ENCODE measurements at places on chromosomes 11 and 22.

DNA sequence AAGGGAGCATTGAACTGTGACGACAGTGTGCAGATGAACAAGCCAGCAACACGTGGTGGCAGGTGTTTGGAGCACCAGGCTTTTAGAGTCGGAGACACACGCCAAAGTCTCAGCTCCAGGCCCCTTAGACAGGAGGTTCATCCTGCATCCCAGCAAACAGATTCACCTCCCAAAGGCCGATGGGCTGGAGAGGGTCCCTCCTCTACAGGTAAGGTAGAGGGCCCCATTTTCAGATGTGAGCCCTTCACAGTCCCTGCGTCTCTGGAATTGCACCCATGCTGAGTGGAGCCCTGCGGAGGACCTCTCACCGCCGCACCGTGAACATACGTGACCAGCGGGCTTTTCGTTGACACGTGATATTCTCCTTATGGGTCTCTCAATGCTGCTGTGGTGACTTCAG lies 109.0 kb upstream of the B3GAT1 start:
- no peak for DNase-seq

DNA sequence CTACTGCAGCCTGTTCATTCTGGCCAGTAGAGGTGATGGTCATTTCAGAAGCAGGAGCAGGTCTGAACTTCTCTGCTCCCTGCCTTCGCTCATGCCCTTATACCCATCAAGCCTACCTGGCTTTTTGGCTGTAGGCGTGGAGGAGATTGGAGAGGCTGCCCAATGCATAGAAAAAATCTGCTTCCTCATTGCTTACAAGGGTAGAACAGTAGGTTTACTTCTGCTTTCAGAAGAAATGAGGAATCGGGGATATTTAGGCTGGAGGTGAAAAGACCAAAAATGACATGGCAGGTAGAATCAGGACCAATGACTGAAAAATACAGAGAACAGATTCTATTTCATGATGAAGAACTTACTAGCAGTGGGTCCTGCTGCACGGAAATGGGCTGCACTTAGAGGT lies 72.9 kb upstream of the YWHAH start:
- no peak for DNase-seq

GRCh38 chr11:85886089-85887056 lies 31.2 kb downstream of the CCDC83 start:
- no peak for DNase-seq

- DNase-seq: peak; percentile 91
These were observed 3.5 kb downstream of the PHLDB1 start for GRCh38 chr11:118610773-118611432.

DNA sequence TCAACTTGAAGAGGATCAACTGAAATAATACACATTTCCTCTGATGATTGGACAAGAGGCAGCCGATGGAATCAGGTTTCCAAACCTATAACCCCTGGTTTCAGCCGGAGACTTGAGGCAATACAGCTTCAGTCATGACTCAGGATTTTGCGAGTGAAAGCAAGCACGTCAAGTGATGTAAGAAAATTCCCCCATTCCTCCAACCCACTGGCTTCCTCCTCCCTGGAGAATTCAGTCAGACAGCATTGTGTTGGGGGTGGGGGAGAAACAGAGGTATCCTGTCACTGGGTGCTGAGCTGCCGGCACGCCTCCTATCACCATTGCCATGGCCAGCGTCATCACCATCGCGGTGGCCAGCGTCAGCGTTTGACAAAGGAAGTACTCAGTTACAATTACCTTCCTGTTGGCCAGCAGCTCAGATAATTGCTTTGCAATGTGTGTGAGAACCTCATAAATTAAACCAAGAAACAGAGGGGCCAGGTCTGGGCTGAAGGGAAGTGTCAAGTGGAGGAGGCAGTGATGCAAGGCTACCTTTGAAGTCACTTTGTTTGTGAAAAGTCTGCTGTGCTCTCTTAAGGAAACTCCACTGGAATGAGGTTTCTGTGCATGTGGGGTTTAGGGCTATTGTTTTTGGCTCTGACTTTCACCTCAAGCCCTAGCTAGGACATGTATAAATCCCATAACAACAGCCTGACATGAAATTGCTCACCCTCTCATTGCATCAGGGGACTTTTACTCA lies 50.2 kb downstream of the LIF start:
- DNase-seq: peak; percentile 67

GRCh38 chr11:2924381-2924780 lies 4.8 kb downstream of the PHLDA2 start:
- DNase-seq: no peak

GRCh38 chr11:104968355-104968855 lies at the start of gene CASP4:
TSS of gene CASP4 (minus strand) at chr11:104968574. CDS start at chr11:104968525, 49 bp downstream.
- DNase-seq: no peak

- DNase-seq: peak; percentile 54
These were observed 935 bp downstream of the QSER1 start for GRCh38 chr11:32893343-32894148.

GRCh38 chr22:20089977-20090729 lies 10.1 kb downstream of the DGCR8 start:
- no peak for DNase-seq

DNA sequence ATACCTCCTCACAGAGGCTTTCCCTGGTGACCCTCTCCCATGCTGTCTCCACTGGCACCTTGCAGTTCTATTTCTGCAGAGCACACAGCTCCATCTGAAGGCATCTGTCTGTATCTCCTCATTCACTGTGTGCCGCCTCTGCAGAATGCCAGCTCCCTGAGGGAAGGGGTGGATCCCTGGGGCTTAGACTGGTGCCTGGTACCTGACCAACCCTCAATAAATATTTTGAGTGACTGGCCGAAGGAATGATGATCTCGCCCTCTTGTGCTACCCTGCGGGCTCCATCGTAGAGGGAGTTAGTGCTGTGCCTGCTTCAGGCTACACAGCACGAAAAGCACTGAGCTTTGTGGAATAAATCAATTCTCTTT lies 1.6 kb downstream of the CBX7 start:
- no peak for DNase-seq

DNA sequence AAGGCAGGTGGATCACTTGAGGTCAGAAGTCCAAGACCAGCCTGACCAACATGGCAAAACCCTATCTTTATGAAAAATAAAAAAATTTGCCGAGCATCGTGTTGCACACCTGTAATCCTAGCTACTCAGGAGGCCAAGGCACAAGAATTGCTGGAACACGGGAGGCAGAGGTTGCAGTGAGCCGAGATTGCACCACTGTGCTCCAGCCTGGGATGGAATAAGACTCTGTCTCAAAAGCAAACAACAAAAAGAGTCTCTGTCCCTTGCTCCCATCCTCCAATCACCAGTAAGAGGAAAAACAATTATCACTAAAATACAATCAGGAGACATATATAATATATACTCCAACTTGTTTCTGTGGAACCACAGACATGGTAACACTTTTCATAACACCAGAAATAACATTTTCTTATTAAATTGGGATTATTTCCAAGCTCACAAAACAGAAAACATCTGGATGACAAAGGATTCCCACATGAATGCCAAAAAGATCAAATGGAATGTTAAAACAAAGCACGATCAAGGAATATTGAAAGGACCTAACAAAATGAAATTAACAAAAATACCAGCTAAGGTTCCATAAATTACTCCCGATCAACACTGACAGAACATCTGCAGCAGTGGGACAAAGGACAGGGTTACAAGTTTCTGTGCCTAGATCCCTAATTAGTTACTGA lies 15.2 kb downstream of the FCHSD2 start:
- DNase-seq: no peak

DNA sequence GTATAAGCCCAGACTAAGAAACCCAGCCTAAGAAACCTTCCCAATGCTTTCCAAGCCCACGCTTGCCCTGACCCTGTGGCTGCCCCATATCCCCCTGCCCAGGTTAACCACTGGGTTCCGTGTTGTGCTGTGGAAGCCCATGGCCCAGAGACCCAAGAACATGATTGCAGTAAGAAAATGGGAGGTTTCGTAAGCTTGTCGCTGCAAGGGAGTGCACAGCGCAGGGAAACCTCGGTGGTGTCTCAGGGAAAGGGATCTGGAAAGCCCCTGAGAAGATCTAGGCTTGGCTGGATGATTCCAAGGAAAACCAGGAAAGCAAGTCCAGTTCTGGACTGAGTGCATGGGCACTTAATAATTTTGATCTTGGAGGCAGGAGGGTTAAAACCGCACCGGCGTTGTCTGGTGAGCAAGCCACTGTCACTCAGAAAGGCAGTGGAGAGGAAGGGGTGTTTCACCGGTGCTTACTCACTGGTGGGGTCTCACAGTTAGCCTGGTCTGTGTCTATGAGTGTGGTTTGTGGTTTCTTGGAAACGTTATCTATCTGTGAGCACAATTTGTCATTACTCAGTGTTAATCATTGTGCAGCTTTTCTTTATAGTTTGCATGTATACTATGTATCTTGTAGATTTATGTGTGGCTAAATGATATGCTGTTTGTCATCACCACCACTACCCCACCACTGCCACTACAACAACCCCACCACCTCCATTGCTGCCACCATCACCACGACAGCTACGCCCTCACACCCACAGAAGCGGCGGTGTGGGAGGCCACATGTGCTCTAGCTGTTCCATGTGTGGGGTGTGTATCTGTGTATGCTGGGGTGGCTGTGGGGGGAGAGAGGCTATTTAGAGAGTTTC lies 53.3 kb upstream of the PRDM11 start:
- no peak for DNase-seq

GRCh38 chr11:95450547-95451123 lies 219.6 kb upstream of the SESN3 start:
- DNase-seq: no peak

- DNase-seq: no peak
These were observed 1.9 kb downstream of the CDON start for GRCh38 chr11:126060757-126061171.

DNA sequence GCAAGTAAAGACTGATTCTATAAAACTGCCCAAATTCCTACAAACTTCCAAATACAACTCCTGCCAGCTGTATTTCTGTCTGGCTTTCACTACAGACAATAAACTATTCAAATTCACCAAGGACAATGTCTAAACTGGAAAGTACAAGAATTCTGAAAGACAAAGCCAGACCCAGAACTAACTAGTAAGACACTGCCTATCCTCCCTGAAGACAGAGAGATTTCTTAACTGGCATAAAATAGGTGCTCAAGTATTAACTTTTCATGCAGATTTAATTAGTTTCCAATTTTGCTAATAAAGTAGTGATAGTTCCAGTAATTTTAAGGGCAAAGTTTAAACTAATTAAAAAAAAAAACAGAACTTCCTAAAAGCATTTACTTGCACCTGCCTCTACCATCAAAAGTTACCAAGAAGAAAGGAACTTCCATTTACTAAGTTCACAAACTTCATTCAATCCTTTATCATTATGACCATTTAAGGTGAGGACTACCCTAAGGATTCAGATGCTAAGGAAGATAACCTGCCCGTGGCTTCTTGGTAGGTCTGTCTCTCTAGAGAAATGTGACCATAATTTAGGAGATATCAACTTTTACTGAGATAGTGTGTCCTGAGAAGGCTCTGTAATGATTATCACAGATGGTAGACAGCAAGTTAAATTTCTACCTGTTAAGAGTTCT lies 45.2 kb downstream of the CELF1 start:
- no peak for DNase-seq
